ENCODE measurements at places on chromosomes 12 and 14.

DNA sequence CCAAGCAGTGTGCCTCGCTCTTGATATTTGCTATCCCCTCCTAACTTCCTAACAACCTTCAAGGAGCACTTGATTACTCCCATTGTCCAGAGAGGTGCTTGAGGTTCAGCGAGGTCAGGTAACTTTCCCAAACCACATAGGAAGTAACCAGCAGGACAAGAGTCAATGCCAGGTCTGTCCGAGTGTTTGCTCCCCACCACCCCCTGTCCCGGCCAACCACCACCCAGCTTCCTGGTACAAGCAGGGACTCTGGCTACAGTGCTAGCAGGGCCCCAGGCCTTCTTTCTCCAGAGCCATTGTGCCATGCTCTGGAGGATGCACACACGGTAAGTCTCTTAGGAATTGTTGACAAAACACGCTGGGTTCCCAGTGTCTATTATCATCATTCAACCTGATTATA lies 49.2 kb downstream of the SYNE3 start:
- no peak for DNase-seq
- H3K36me3 ChIP-seq: no peaks in the 10 kb centered on the region
- no peaks in the 10 kb centered on the region for H3K4me1 ChIP-seq
- H3K4me3 ChIP-seq: no peak overlapping the region
- no peak overlapping the region for H3K27ac ChIP-seq
- H3K27me3 ChIP-seq: peaks cover 6% of the 10 kb centered on the region

- H3K27ac ChIP-seq: no peak overlapping the region
- H3K27me3 ChIP-seq: peaks cover 31% of the 10 kb centered on the region
- DNase-seq: peak; percentile 74
- H3K36me3 ChIP-seq: no peaks in the 10 kb centered on the region
Measured at GRCh38 chr14:105313381-105314286, 914 bp upstream of the PACS2 start.

GRCh38 chr14:54652188-54652587 lies 85.3 kb downstream of the SAMD4A start:
- no peaks in the 10 kb centered on the region for H3K36me3 ChIP-seq
- H3K27ac ChIP-seq: no peak overlapping the region
- peak; percentile 65 for DNase-seq
- no peaks in the 10 kb centered on the region for H3K27me3 ChIP-seq
- no peak overlapping the region for H3K4me3 ChIP-seq

DNA sequence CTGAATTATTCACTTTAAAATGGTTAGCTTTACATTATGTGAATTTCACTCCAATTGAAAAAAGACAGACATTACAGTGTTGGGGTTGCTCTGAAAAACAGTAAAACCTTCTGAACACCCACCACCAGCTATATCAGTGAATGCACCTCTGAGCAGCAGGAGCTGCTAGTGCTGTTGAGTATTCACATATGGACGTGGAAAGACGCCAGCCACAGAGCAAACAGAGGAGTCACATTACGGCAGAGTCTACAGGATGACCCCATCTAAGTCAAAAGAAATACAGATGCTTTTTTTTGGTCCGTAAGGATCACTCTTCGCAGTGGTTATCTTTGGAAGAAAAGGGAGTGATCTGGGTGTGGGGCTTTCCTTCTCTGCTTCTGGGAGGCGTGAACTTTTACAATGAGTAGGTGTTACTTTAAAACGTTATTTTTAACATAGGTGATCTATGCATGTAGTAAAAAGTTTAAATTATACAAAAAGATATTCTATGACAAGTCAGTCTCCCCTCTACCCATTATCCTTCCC lies 4.5 kb downstream of the HVCN1 start:
- DNase-seq: no peak
- H3K4me3 ChIP-seq: no peak overlapping the region
- no peak overlapping the region for H3K27ac ChIP-seq
- H3K27me3 ChIP-seq: peaks cover 19% of the 10 kb centered on the region
- H3K36me3 ChIP-seq: no peaks in the 10 kb centered on the region
- peaks cover 2% of the 10 kb centered on the region for H3K4me1 ChIP-seq

DNA sequence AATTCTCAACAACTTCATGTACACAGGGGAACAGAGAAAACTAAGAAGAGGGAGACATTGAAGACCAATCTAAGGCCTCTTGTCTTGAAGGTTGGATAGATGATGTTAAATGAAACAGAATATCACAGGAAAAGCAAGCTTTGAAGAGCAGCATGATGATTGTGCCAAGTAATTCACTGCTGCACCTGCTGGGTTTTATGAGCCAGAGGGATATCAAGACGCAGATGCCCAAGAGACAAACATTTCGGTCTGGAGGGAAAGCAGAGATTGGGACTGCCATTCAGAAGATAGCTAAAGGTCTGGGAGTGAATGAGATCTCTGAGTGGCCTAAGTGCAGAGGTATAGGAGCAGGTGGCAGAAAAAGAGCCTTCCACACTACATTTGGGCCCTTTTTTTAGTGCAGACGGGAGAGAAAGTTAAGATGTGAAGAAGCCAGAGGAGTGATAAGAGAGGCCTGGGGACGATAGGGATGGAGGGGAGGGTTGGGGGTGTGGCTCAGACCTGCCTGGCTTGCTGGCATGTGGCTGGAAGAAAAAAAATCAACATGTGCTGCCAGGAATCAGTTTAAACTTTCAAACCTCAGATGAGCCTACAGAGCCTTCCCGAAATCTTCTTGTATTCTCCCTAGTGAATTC lies 200.6 kb downstream of the AEBP2 start:
- no peaks in the 10 kb centered on the region for H3K36me3 ChIP-seq
- no peaks in the 10 kb centered on the region for H3K27me3 ChIP-seq
- no peak overlapping the region for H3K4me3 ChIP-seq
- no peak overlapping the region for H3K27ac ChIP-seq
- H3K4me1 ChIP-seq: peaks cover 15% of the 10 kb centered on the region

DNA sequence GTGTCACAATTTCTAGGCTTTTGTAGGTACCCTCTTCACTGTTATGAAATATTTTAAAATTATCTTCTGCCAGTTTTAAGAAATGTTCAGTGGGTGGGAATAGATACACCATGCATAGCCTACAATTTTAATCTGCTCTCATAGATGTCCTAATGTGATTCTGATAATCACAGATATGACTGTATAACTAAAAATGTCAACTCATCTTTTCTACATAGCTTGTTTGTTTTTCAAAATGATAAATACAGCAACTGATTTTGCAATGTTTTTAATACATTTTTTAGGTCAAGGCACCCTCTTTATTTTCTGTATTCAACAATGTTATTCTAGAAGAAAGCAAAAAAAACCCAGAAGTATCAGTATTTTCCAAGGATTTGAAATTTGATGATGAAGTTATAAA lies 61.6 kb downstream of the LRRC9 start:
- H3K27ac ChIP-seq: no peak overlapping the region
- no peak for DNase-seq
- no peaks in the 10 kb centered on the region for H3K36me3 ChIP-seq
- H3K4me1 ChIP-seq: no peaks in the 10 kb centered on the region
- no peaks in the 10 kb centered on the region for H3K27me3 ChIP-seq

GRCh38 chr12:56332512-56333196 lies 1.1 kb downstream of the PAN2 start:
- H3K27me3 ChIP-seq: no peaks in the 10 kb centered on the region
- no peaks in the 10 kb centered on the region for H3K36me3 ChIP-seq
- no peak for DNase-seq
- H3K27ac ChIP-seq: peak overlapping the region; percentile 89
- H3K4me3 ChIP-seq: peak overlapping the region; percentile 69

DNA sequence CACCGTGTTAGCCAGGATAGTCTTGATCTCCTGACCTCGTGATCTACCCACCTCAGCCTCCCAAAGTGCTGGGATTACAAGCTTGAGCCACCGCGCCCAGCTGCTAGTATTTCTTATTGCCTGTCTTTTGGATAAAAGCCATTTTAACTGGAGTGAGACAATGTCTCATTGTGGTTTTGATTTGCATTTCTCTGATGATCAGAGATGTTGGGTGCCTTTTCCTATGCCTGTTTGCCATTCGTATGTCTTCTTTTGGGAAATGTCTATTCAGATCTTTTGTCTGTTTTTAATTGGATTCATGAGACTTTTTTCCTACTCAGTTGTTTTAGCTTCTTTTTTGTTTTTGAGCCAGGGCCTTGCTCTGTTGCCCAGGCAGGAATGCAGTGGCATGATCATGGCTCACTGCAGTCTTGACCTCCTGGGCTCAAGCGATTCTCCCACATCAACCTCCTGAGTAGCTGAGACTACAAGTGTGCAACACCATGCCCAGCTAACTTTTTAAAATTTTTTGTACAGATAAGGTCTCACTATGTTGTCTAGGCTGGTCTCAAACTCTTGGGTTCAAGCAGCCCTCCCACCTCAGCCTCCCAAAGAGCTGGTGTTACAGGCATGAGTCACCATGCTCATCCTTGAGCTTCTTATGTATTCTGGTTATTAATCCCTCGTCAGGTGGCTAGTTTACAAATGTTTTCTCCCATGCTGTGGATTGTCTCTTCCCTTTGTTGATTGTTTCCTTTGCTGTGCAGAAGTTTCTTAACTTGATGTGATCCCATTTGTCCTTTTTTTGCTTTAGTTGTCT lies 65.9 kb downstream of the ACACB start:
- H3K27ac ChIP-seq: no peak overlapping the region
- no peaks in the 10 kb centered on the region for H3K36me3 ChIP-seq
- no peak overlapping the region for H3K4me3 ChIP-seq
- no peak for DNase-seq
- no peaks in the 10 kb centered on the region for H3K27me3 ChIP-seq

- H3K36me3 ChIP-seq: no peaks in the 10 kb centered on the region
- DNase-seq: no peak
- H3K27ac ChIP-seq: no peak overlapping the region
- H3K4me1 ChIP-seq: no peaks in the 10 kb centered on the region
- H3K27me3 ChIP-seq: no peaks in the 10 kb centered on the region
Measured at GRCh38 chr14:26935733-26936132, 337.9 kb upstream of the NOVA1 start.

- peaks cover 4% of the 10 kb centered on the region for H3K4me1 ChIP-seq
- no peak for DNase-seq
- no peaks in the 10 kb centered on the region for H3K27me3 ChIP-seq
- no peak overlapping the region for H3K27ac ChIP-seq
Measured at GRCh38 chr12:68370006-68370590, 37.9 kb upstream of the MDM1 start.

GRCh38 chr12:127559349-127560040 lies 707.5 kb upstream of the TMEM132C start:
- no peaks in the 10 kb centered on the region for H3K27me3 ChIP-seq
- DNase-seq: peak; percentile 43
- no peaks in the 10 kb centered on the region for H3K4me1 ChIP-seq

GRCh38 chr14:20732477-20732876 lies 13.2 kb upstream of the EDDM3A start:
- DNase-seq: no peak
- no peak overlapping the region for H3K27ac ChIP-seq
- H3K4me1 ChIP-seq: no peaks in the 10 kb centered on the region
- no peak overlapping the region for H3K4me3 ChIP-seq
- no peaks in the 10 kb centered on the region for H3K27me3 ChIP-seq
- no peaks in the 10 kb centered on the region for H3K36me3 ChIP-seq

- H3K36me3 ChIP-seq: no peaks in the 10 kb centered on the region
- no peaks in the 10 kb centered on the region for H3K27me3 ChIP-seq
- H3K27ac ChIP-seq: no peak overlapping the region
- H3K4me3 ChIP-seq: no peak overlapping the region
- H3K4me1 ChIP-seq: peaks cover 22% of the 10 kb centered on the region
Measured at GRCh38 chr14:54267172-54267571, 129.6 kb upstream of the CDKN3 start.

DNA sequence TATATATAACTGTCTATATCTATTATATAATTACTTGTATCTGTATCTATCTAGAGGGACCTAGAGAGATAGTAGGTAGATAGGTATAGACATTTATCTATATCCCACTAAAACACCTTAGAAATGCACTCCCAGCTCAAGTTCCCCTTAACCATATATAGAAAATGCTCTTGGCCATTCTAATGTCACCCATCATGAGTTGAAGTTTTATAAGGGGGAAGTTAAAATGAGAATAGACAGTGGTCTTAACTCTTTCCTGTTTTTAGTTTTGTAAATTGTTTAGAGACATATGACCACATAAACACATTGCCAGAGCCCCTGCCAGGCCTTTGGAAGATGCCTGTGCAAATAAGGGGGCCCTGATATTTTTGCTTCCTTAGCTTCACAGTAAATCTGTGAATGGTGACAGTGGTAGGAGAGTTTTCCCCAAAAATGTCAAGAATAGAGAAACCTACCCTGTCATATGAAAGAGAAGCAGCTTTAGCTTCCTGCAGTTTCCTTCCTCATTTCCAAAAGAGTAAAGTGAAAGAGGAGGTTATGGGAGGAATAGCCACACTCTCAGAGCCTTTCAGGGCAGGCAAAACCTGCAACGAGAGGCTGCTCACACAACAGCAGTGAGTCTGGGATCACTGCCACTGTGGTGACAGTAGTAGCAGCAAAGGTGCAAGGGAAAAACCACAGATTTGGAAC lies 45.5 kb downstream of the MGST1 start:
- H3K4me1 ChIP-seq: no peaks in the 10 kb centered on the region
- no peak for DNase-seq
- H3K4me3 ChIP-seq: no peak overlapping the region
- H3K36me3 ChIP-seq: no peaks in the 10 kb centered on the region
- H3K27me3 ChIP-seq: no peaks in the 10 kb centered on the region

- H3K36me3 ChIP-seq: no peaks in the 10 kb centered on the region
- no peaks in the 10 kb centered on the region for H3K27me3 ChIP-seq
Measured at GRCh38 chr12:92863251-92863650, 65.8 kb downstream of the EEA1 start.

DNA sequence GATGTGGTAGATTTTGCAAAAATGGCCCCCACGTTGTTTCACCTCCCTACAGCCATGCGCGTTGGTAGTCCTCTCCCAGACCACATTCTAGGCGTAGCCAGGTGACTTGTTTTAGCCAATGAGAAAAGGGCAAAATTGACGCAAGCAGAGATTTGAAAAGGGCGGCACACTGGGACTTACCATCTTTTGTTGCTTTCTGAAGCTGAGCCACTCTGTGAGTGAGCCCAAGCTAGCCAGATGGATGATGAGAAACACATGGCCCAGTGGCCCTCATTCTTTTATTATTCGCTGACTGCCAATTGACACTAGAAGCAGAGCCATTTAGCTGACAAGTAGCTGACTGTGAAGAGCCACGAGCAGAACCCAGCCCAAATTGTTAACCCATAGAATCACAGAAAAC lies 142.0 kb upstream of the GZMB start:
- no peak overlapping the region for H3K27ac ChIP-seq
- no peak overlapping the region for H3K4me3 ChIP-seq
- H3K36me3 ChIP-seq: no peaks in the 10 kb centered on the region
- no peaks in the 10 kb centered on the region for H3K4me1 ChIP-seq
- DNase-seq: no peak
- no peaks in the 10 kb centered on the region for H3K27me3 ChIP-seq

DNA sequence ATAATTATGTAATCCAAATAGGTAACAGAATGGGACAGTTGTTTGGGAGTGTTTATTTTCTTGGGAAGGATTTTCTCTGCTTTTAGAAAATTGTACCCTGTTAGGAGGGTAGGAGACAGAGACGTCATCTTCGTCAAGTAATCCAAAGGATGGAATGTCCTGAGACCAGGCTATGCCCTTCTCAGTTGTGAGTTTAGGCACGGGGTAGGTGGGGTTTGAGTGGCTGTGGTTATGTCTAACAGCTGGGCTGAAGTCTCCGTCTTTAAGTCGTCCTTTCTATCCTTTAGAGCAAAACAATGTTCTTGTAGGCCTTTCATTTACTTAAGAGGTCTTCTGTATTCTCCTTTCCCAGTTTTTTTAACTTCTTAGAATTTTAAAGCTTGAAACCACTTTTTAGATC lies 5.7 kb downstream of the SOCS2 start:
- H3K27me3 ChIP-seq: peaks cover 47% of the 10 kb centered on the region
- peaks cover 5% of the 10 kb centered on the region for H3K4me1 ChIP-seq
- no peak overlapping the region for H3K27ac ChIP-seq
- no peak for DNase-seq
- no peak overlapping the region for H3K4me3 ChIP-seq

- DNase-seq: peak; percentile 86
- H3K27ac ChIP-seq: no peak overlapping the region
- no peaks in the 10 kb centered on the region for H3K27me3 ChIP-seq
Measured at GRCh38 chr14:54348001-54348611, 48.7 kb upstream of the CDKN3 start.

Measured in neural progenitor cell (in vitro differentiated cells).